ENCODE measurements at places on chromosomes 3 and 15.

DNA sequence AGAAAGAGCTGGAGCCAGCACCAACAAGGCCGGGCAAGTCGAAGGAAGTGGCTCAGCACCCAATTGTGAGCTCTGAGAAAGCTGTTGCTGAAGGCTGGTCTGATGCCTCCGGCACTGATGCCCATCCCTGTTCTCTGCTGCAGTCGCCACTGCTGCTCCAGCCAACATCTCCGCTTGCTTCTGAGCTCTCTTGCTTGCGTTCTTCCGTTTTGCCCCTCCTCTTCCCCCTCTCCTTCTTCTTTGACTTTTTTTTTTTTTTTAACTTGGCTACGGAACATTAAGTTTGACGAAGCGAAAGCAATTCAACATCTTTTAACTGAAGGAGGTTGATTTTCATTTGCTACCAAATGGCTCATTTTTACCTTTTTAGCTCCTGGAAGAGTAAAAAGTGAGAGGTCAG lies 442.9 kb downstream of the MCTP2 start:
- DNase-seq: no peak
- H3K27me3 ChIP-seq: peaks cover 4% of the 10 kb centered on the region
- no peak overlapping the region for H3K27ac ChIP-seq
- H3K4me1 ChIP-seq: no peaks in the 10 kb centered on the region

DNA sequence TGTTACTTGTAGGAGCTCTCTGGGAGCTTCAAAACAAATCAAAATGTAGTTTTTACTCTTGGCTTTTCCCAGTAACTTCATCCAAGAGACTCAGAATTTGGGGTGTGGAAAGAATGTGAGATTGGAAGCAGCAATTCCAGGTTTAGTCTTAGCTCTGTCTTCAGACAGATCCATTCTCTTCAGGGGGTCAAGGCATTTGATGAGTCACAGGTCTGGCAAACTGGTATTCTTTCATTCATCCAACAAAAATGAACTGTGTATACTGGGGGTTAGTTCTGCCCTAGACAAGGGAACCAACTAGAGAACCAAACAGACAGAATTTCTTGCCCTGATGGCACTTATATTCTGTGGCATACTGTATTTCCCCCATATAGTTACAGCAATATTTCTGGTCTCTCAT lies 36.3 kb upstream of the CADPS start:
- no peak for DNase-seq
- H3K36me3 ChIP-seq: no peaks in the 10 kb centered on the region
- no peak overlapping the region for H3K27ac ChIP-seq
- no peaks in the 10 kb centered on the region for H3K4me1 ChIP-seq
- H3K4me3 ChIP-seq: no peak overlapping the region
- H3K27me3 ChIP-seq: no peaks in the 10 kb centered on the region

- H3K27ac ChIP-seq: no peak overlapping the region
- H3K4me1 ChIP-seq: peaks cover 29% of the 10 kb centered on the region
- no peak for DNase-seq
- H3K4me3 ChIP-seq: no peak overlapping the region
- no peaks in the 10 kb centered on the region for H3K36me3 ChIP-seq
- H3K27me3 ChIP-seq: peaks cover 20% of the 10 kb centered on the region
These were observed 58.2 kb upstream of the NR2C2 start for GRCh38 chr3:14889205-14889604.

GRCh38 chr3:14988988-14989394 lies 41.6 kb downstream of the NR2C2 start:
- H3K4me3 ChIP-seq: no peak overlapping the region
- no peaks in the 10 kb centered on the region for H3K27me3 ChIP-seq
- DNase-seq: no peak
- no peak overlapping the region for H3K27ac ChIP-seq

GRCh38 chr15:66097151-66098021 lies 156.2 kb downstream of the MEGF11 start:
- DNase-seq: no peak
- no peak overlapping the region for H3K27ac ChIP-seq
- no peak overlapping the region for H3K4me3 ChIP-seq
- peaks cover 11% of the 10 kb centered on the region for H3K27me3 ChIP-seq

- peaks cover 40% of the 10 kb centered on the region for H3K4me1 ChIP-seq
- H3K27ac ChIP-seq: no peak overlapping the region
These were observed 175.4 kb downstream of the MBNL1 start for GRCh38 chr3:152444029-152444641.

DNA sequence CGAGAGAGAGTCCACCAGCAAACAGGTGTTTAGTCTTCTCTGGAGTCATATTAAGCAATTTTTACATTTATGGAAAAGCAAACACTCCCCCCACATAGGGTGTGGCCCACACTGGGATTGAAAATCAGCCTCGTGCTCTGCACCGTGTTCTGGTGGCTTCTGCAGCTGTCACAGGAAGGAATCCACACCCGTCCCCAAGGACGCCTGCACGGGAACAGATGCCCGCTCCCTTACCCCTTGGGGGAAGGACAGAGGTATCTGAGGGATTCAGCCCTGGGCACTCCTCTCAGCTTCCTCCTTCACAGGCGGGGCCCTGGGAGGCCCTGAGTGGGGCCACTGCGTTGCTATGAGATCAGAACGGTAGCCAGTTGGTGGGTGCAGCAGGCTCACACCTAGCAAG lies 27.8 kb downstream of the LIPC start:
- H3K36me3 ChIP-seq: peaks cover 14% of the 10 kb centered on the region
- DNase-seq: no peak

DNA sequence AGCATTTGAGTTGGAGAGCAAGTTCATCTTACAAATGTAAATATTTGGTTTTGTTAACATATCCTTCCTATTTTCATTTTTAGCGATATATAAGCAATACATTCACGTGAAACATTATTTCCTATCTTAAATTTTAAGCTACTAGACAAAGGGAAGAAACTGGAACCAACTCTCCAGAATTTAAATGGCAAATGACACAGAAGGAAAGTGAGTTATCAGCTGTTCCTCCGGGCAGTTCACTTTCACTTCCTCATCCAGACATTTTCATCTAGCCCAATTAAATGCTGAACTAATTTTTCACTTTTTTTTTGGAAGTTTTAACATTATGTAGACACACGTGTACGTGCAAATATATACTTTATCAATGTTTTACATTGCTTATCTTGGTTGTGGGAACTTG lies 58.7 kb downstream of the MORC1 start:
- H3K4me3 ChIP-seq: no peak overlapping the region
- no peaks in the 10 kb centered on the region for H3K36me3 ChIP-seq
- peaks cover 20% of the 10 kb centered on the region for H3K27me3 ChIP-seq
- H3K27ac ChIP-seq: no peak overlapping the region
- H3K4me1 ChIP-seq: no peaks in the 10 kb centered on the region
- DNase-seq: no peak

DNA sequence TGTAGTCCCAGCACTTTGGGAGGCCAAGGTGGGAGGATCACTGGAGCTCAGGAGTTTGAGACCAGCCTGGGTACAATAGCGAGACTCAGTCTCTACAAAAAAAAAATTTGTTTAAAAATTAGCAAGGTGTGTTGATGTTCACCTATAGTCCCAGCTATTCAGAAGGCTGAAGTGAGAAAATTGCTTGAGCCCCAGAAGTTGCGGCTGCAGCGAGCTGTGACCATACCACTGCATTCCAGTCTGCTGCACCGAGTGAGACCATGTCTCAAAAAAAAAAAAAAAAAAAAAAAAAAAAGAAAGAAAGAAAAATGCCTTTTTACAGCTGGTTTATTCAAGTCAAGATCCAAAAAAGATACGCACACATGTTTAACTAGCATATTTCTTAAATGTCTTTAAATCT lies 17.0 kb upstream of the MUC20 start:
- H3K36me3 ChIP-seq: peaks cover 1% of the 10 kb centered on the region
- DNase-seq: no peak
- no peak overlapping the region for H3K27ac ChIP-seq
- peaks cover 2% of the 10 kb centered on the region for H3K27me3 ChIP-seq
- no peak overlapping the region for H3K4me3 ChIP-seq

- H3K36me3 ChIP-seq: no peaks in the 10 kb centered on the region
- H3K27ac ChIP-seq: no peak overlapping the region
- no peak for DNase-seq
- no peaks in the 10 kb centered on the region for H3K27me3 ChIP-seq
These were observed 27.9 kb downstream of the SOX2 start for GRCh38 chr3:181739628-181740027.

DNA sequence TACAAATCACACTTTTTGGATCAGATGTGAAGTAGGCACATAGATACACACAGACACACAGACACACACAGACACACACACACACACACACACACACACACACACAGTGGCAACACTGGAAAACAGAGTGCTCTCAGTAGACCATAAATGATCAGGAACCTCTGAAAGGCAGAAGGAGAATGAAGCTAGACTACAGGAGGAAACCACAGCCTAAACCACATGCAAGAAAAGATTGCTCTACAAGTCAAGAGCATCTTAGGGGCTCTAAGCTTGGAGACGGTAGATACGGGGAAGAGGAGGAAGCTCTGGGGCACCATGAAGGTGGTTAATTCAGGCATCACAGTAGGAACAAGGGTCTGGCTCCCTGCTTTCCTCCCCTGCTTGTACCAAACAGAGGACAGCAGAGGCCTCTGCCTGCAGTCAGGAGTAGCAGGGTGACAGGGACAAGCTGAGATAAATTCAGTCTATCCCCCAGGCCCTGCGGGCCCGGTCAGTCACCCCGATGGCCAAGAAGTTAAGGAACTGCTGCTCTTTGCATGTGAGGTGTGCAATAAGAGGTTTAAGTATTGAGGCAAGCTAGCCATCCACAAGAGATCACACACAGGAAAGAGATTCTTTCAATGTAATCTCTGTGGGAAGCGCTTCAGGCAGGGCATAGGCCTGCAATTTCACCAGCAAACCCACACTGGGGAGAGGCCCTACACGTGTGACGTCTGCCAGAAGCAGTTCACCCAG lies 23.5 kb upstream of the ARPIN start:
- DNase-seq: peak; percentile 47
- H3K36me3 ChIP-seq: no peaks in the 10 kb centered on the region
- peaks cover 36% of the 10 kb centered on the region for H3K27me3 ChIP-seq
- H3K27ac ChIP-seq: peak overlapping the region; percentile 50
- peak overlapping the region; percentile 42 for H3K4me3 ChIP-seq

GRCh38 chr3:36201546-36201945 lies 178.8 kb upstream of the STAC start:
- no peaks in the 10 kb centered on the region for H3K4me1 ChIP-seq
- no peak for DNase-seq
- no peaks in the 10 kb centered on the region for H3K36me3 ChIP-seq

DNA sequence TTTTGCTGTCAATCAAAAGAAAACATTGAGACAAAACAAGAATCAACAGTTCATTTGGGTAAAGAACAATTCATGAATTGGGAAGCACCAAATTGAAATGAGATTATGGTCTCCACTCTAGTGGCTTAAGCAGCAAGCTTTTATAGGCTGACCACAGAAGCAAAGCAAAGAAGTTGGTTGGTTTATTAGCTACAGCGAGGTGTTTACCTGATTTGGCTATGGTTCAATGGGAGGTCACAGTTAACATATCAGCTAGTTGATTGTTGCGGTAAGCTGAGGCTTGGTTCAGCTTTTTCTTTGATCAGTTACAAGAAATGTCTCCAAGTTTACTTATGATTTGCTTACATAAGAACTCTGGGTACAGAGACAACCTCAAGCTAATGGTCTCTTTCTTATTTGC lies 640.5 kb upstream of the GOLIM4 start:
- H3K4me1 ChIP-seq: no peaks in the 10 kb centered on the region
- no peak overlapping the region for H3K4me3 ChIP-seq
- H3K36me3 ChIP-seq: no peaks in the 10 kb centered on the region
- no peak overlapping the region for H3K27ac ChIP-seq

DNA sequence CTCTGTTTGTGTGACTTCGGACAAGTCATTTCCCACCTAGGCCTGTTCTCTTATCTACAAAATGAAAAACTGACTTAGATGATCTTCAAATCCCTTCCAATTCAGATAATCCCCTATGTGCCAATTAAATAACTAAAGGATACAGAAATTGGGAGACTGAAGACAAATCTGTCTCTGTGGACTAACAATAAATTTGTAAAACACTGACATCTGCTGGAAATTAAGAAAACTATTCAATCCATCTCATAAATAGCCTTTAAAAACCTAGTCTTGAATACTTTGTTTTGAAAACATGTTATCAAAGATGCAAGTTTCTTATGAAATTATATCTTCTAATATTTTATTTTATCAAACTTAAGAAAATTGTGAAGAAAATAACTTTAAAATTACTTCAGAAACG lies 38.3 kb downstream of the MTHFS start:
- H3K4me1 ChIP-seq: peaks cover 11% of the 10 kb centered on the region
- H3K27ac ChIP-seq: no peak overlapping the region
- H3K4me3 ChIP-seq: no peak overlapping the region
- H3K36me3 ChIP-seq: peaks cover 29% of the 10 kb centered on the region
- DNase-seq: no peak

GRCh38 chr3:54889731-54890130 lies 38.1 kb downstream of the LRTM1 start:
- H3K4me1 ChIP-seq: no peaks in the 10 kb centered on the region
- no peak overlapping the region for H3K27ac ChIP-seq
- DNase-seq: no peak

DNA sequence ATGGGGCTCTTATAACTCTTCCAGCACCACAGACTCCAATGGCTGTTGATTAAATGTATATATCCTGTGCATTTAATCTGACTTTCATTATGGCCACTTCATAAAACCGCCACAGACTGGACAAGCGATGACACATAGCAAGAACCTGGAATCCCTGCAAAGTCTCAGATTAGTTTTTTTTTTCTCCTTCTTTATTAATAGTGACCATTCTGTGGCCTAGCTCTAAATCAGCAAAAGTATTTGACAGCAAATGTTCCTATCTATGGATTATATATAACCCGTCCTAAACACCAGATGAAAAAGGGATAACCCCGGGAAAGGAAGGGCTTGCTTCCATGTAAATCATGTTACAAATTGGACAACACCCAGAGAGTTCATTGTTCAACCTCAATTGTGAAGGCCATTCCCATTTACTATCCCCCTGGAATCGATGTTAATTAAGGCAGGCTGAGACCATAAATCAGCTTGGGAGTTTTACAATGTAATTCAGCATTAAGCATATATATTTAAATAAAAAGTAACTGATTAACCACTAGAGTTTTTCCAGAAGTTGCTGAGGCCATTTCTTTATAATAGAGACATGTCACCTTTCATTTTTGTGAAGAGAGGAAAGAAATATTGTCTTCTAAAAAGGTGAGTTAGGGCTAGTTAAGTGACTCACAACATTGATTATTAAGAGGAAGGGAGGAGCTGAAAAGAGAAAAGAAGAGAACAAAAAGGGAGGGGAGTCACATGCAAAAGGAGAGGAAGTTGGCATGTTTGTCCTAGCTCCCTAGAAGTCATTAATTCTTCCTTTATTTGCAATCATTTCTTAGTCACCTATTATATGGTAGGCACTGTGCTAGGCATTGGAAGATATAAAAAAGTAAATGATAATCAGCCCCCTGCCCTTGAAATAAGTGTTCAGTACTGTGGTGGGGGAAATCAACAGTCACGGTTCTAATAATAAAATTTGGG lies 26.2 kb downstream of the ALDH1A2 start:
- no peaks in the 10 kb centered on the region for H3K4me1 ChIP-seq
- peaks cover 39% of the 10 kb centered on the region for H3K27me3 ChIP-seq
- H3K36me3 ChIP-seq: no peaks in the 10 kb centered on the region
- DNase-seq: no peak
- no peak overlapping the region for H3K27ac ChIP-seq

- H3K4me3 ChIP-seq: no peak overlapping the region
- H3K36me3 ChIP-seq: no peaks in the 10 kb centered on the region
- H3K27ac ChIP-seq: no peak overlapping the region
- DNase-seq: no peak
These were observed 53.0 kb downstream of the STARD5 start for GRCh38 chr15:81270781-81271491.

Data from activated naive CD8-positive, alpha-beta T cell treated with anti-CD3 and anti-CD28 coated beads, Interleukin-2, amount 10 ng/mL, durations not matched to agents 7 days and 5 days (primary cell).